ENCODE measurements at places on chromosomes 13 and 19.
A peak's percentile ranks its signal among the peaks of the same experiment; 100 is the strongest.

DNA sequence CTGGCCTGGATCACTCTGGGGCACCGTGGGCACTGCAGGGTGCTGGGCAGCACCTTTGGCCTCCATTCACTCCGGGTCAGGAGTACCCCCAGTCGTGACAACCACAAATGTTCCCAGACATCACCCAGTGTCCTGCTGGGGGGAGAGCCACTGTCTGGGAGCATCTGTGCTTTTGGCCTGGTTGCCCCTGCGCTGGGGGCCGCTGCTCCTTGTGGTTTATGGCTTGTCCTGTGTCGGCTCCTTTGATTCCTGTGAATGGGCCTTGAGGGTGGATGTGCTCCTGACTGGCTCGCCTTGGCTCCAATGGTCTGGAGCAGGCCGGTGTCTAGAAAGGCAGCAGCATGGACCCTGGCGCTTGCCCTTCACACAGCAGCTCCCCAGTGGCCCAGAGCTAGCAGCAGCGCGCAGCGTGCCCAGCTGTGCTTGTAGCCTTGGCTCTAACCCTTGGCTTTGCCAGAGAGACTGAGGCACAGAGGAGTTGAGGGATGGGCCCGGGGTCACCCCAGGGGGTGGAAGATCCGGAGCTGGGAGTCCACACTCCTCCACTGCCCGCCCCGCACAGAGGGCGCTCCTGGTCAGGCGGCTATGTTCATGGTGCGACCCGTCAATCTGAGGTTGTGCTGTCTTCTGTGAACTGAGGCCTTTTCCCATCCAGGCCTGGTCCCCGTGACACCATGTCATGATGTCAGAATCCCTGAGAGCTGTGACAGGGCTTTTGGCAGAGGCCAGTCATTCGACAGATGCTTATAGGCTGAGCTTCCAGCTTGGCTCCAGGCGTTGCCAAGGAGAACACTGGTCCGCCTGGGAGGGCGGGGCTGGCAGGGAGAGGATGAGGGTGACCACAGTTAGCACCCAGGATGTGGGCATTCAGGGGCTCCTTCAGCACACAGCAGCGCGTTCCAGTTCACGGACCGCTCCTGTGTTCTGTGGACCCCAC, 4.1 kb downstream of the DAZAP1 start:
- no peak for DNase-seq

- no peak for DNase-seq
Observed at GRCh38 chr13:111534751-111535522, 214.5 kb downstream of the TEX29 start.

- no peak for DNase-seq
Observed at GRCh38 chr13:41606646-41607045, 149.3 kb downstream of the RGCC start.

- no peak for DNase-seq
Observed at GRCh38 chr19:40216777-40217026, 1.5 kb downstream of the TTC9B start.

DNA sequence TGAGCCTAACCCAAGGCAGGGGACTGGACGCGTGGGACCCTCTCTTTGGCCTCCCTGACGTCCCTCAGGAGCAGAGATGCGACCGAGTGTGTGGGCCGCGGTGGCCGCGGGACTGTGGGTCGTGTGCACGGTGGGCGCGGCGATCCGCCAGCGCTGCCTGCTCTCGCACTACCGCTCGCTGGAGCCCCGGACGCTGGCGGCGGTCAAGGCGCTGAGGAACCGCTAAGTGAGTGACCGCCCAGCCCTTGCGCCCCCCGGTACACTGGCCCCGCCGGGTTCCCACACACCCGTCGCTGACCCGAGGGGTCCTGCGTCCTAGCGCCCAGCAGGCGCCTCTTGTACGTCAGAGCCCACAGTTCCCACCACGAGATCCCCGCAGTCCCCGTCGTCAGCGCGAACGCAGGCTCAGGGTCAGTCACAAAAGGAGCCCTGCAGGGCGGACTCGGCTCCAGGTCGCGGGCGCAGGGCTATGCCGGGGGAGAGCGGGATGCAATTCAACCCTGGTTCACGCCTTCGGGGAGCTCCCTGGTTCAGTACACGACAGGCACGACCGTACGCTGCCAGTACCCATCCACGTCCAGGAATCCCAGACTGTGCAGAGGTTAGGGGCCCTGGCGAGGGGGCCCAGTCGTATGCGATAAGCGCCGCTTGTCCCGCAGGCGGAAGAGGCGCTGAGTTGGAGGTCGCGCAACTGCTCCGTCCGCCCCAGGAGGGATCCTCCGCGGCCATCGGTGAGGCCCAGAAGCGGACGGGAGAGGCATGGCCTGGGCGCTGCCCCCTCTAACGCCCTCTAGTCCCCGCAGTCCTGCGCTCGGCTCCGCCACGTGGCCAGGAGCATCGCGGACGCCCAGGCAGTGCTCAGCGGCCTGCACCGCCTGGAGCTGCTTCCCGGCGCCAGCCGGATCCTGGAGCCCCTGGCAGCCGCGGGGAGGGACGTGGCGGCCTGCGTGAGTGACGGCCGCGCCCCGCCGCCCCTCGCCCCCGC, 3.6 kb upstream of the IFNL2 start:
- DNase-seq, result no peak

GRCh38 chr19:34475975-34476594, 5.5 kb upstream of the WTIP start:
- no peak for DNase-seq

- DNase-seq, result peak; percentile 33
Observed at GRCh38 chr19:35495107-35496064, 5.1 kb upstream of the KRTDAP start.

DNA sequence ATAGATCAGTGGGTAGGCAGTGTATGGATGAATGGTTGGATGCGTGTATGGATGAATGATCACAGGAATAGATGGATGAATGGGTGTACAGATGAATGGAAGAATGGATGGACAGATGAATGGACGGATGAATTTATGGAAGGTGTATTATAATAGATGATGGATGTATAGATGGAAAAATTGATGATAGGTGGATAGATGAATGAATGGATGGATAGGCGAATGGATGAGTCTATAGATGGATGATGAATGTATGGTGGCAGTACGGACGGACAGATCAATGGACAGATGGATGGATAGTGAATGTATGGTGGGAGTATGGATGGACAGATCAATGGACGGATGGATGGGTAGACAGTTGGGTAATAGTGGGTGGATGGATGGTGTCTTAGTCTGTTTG, 49.0 kb upstream of the ONECUT3 start:
- DNase-seq, result no peak
